ENCODE measurements at places on chromosomes 1 and 21.

- no peak for DNase-seq
These were observed 5.0 kb downstream of the LRRC41 start for GRCh38 chr1:46298387-46298786.

DNA sequence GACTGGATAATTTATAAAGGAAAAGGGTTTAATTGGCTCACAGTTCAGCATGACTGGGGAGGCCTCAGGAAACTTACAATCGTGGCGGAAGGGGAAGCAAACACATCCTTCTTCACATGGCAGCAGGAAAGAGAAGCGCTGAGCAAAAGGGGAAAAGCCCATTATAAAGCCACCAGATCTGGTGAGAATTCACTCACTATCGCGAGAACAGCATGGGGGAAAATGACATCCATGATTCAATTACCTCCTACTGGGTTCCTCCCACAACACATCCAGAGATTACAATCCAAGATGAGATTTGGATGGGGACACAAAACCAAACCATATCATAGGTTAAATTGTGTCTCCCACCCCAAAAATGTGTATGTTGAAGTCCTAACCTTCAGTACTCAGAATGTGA is 491.7 kb downstream of the SETD4 start:
- DNase-seq = no peak

GRCh38 chr1:1462318-1462966 is 9.1 kb upstream of the ATAD3B start:
- no peak for DNase-seq

DNA sequence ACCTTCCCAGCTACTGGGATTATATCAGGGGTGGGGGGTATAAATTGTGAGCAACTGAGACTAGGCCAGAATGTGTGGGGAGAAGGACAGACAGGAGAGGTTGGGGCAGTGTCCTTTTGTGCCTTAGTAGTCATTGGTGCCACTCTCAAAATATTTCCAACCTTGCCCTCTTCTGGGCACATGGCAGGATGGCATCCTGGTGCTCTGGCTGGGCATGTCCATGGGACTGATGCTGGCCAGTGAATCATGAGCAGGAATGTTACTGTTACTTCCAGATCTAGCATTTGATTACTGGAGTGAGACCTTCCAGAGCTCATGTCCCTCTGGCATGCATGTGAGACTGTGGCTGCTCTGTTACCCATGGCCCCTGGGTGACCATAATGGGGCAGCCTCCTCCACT is 151.2 kb downstream of the MATN1 start:
- no peak for DNase-seq

GRCh38 chr1:177933881-177934280 is 36.0 kb downstream of the SEC16B start:
- no peak for DNase-seq

- no peak for DNase-seq
These were observed 91.3 kb downstream of the ZSCAN20 start for GRCh38 chr1:33563699-33564098.

- DNase-seq = no peak
These were observed 1.7 kb upstream of the TNFRSF9 start for GRCh38 chr1:7942214-7942921.

DNA sequence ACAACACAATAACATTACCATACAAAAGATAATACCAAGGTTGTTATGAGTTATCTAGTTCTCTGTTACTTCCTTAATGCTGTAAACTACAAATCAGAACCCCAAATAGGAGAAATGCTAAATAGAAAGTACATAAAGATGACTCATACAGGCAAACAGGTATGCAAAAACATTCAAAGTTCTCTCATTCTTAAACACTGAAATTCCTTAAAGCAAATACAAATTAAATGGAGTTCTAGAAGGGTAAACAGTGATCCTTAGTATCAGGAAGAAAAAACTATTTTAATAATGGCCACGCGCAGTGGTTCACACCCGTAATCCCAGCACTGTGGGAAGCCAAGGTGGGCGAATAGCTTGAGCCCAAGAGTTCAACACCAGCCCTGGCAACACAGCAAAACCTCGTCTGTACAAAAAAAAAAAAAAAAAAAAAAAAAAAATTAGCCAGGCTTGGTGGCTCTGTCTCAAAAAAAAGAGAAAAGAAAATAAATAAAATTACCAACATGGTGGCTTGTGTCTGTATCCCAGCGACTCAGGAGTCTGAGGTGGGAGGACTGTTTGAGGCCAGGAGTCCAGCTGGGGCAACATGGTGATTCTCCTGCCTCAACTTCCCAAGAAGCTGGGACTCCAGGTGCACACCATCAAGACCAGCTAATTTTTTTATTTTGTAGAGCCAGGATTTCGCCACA is 17.5 kb downstream of the FBXO42 start:
- DNase-seq = no peak

DNA sequence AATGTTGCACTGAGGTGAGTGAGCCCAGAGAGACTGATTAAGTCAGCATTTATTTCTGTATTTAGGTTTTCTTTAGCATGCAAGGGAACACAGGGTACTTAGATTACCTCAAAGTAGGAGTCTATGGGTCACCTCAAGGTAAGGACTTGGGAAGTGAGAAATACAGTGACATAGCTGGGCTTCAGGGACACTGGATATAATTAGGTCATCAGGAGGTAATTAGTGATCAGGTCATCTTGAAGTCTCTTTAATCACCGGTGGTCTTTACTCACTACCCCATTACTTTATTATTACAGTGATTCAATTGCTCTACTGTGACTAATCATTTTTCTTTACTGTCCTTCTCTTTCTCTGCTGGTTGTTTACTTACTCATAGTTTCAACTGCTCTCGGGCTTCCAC is 59.9 kb upstream of the KCNK1 start:
- no peak for DNase-seq

DNA sequence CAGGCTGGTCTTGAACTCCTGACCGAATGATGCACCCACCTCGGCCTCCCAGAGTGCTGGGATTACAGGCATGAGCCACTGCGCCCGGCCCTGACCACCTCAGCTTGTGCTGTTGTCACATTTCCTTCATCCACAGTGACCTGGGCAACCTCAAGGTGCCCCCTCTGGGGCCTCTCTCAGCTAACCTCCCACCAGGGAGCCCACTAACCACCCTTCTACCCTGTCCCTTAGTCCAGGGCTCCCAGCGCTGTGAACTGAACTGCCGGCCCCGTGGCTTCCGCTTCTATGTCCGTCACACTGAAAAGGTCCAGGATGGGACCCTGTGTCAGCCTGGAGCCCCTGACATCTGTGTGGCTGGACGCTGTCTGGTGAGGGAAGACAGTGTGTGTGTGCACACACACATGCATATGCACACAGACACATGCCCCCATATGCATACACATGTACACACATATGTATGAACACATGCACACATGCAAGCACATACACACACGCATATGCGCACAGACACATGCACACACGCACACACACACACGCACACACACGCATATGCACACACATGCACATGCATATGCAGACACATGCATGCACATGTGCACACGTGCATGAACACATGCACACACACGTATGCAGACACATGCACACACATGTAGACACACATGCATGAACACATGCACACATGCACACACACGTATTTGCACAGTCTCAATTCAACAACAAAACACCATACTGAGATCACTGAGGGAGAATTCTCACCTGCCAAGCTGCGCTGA is 6.2 kb downstream of the ADAMTSL4 start:
- DNase-seq = no peak

GRCh38 chr1:118154220-118154619 is 30.8 kb downstream of the SPAG17 start:
- DNase-seq = no peak

- DNase-seq = no peak
These were observed 8.2 kb upstream of the RYR2 start for GRCh38 chr1:237033804-237034203.

- DNase-seq = no peak
These were observed 225.4 kb upstream of the NRIP1 start for GRCh38 chr21:15289896-15290841.

- DNase-seq = no peak
These were observed 54.8 kb downstream of the CASZ1 start for GRCh38 chr1:10741696-10742095.

DNA sequence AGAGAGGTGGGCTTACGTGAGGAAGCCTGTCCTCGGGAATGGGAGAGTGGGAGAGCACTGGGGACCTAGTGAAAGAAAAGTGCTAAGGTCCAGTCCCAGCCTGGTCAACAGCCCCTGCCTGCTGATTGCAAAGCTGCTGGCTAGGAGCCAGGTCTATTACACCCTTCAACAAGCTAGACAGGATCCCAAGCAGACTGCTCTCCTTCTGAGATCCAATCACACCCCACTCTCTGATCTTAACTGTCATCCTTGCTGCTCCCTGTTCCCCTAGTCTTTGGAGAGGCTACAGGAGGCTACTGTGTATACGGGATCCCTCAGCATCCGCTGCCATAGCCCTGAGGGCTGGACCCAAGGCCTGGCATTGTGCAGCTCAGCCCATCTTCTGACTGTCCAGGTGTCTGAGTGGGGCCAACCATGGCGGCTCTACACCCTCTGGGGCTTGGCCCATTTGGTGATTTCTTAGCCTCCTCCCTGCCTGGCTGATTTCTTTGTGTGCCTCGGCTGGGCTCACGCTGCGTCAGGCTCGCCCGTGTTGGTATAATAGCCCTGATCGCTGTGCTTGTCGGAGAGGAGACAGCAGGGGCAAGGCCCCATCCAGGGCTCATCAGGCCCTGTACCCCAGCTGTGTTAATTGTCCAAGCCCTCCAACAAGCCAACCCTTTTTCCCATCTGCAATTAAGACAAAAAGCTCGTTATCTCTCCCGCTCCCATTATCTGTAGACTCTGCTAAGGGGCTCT is 43.9 kb downstream of the NAV1 start:
- no peak for DNase-seq

Data from HS-27A (cell line).